ENCODE measurements at places on chromosomes 1 and 21.

DNA sequence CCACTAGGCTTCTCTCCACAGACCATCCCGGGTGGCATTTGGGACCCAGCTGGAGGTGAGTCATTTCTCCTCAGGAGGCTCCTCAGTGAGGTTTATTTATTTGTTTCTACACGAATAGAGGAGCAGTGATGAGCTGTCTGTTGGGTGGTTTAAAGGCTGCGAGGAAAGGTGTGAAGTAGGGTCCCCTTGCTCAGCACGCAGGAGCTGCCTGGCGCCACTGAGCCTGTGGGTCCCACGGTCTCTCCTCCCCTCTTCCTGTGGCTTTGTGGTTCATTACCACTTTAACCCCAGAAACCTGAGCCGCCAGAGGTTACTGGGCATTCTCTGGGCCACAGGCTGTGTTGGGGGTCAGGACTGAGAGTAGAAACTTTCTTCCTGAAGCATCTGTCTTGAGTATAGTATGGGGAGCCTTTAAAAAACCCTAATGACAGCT is 39.9 kb downstream of the IL6R start:
- no peak for DNase-seq

GRCh38 chr1:36542024-36542961 is 59.6 kb upstream of the CSF3R start:
- DNase-seq, result no peak

DNA sequence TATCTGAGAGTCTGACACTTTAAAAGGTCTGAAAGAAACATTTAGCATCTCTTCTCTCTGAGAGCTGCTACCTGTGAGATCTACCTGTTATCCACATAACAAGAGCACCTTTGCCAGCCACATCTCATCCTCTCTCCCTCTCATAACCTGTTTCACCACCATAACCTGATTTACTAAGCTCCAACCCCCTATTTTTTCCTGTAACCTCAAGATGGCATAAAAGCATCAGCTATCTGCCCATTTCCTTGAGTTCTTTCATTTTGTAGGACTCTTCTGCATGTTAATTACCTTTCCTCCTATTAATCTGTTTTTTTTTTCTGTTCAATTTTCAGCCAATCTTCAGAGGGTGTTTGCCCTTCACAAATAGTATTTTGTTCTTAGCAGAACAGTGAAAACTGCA is 136.5 kb upstream of the KCNK1 start:
- DNase-seq, result no peak

- no peak for DNase-seq
Observed at GRCh38 chr1:111976332-111976731, 13.1 kb downstream of the KCND3 start.

DNA sequence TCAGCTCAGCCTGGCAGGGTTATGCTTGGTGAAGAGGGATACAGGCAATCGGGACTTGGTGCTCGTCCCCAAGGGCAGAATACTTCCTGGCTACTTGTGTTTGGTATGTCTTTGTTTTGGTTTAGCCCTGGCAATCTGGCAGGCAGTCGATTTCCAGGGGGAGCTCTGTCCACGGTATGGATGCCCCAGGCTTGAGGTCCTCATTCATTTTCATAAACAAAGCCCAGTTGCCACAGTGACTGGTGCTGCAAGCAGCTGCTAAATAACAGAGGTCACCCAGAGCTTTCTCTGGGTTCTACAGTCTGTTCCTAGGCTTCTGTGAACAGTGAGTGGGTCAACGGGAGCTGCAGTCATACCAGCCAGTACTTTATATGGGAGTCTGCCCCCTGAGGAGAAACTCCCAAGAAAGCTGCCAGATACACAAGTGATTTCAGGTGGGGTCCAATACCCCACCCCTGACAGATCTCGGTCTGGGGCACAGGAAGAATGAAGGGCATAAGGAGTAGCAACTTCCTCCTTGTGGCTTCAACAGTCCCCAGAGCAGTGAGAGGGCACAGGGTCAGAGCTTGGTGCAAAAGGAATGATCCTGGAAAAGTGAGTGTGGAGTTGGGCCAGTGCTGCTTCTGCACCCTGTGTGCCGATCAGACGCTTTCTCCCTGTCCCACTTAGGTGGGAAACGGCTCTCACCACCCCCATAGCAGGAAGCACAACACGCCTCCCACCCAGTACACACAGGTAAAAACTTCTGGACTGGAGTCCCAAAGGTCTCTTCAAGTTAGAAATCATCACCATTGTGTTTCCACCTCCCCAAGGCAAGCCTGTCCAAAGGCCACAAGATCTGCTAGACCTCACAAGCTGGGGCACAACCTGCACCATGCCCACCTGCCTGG is 55.5 kb downstream of the TGFBR3 start:
- DNase-seq, result no peak

DNA sequence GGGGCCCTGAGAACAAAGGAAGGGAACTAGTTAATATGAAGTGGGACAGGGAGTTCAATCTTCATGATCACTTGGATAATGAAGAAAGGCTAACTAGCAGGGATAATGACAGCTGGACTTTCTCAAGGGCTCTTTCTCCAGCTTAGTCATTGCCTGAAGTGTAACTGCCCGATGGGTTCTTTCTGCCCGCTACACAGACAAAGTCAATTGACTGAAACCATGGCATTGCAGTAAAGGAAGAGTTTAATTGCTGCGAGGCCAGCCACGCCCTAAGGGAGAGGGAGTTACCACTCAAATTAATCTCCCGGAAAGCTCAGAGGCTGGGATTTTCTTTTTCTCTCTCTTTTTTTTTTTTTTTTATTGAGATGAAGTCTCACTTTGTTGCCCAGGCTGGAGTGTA is 16.6 kb upstream of the SLC2A5 start:
- DNase-seq, result no peak

- no peak for DNase-seq
Observed at GRCh38 chr1:33097137-33097611, 16.2 kb downstream of the AZIN2 start.
